ENCODE measurements at places on chromosomes 5 and 9.
A peak's percentile ranks its signal among the peaks of the same experiment; 100 is the strongest.

DNA sequence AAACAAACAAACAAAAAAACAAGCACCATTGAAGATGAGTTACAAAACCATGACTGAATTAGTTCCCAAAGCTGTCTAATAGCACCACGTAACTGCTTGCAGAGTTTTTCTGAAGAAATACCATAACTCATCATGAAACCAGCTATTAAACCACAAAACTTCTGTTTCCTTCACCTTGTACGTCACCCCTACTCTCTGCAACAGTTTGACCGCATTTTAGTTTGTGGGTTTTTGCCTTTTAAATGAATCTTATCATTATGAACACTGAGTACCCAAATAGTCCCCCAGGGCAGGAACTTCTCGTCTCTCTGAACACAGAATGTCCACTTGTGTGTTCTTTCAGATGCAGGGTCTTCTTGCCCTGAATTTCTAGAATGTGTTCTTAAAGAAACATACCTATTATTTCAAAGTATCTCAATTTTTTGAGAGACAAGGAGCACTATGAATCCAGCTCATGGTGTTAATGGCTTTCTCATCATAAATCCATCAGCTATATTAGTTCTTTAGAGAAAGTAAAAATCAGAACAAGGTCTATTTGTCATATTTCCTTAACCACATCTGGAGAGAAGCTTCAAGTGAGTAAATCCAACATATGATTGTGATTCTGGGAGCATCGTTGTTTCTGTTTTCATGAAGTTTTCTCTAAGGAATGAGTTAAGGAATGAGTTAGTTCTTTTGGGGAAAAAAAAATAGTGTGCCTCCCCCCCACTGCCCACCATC is 210.6 kb downstream of the AUH start:
- no peak for DNase-seq

- no peak for DNase-seq
These were observed 291.3 kb downstream of the FBXL7 start for GRCh38 chr5:15791274-15791673.

DNA sequence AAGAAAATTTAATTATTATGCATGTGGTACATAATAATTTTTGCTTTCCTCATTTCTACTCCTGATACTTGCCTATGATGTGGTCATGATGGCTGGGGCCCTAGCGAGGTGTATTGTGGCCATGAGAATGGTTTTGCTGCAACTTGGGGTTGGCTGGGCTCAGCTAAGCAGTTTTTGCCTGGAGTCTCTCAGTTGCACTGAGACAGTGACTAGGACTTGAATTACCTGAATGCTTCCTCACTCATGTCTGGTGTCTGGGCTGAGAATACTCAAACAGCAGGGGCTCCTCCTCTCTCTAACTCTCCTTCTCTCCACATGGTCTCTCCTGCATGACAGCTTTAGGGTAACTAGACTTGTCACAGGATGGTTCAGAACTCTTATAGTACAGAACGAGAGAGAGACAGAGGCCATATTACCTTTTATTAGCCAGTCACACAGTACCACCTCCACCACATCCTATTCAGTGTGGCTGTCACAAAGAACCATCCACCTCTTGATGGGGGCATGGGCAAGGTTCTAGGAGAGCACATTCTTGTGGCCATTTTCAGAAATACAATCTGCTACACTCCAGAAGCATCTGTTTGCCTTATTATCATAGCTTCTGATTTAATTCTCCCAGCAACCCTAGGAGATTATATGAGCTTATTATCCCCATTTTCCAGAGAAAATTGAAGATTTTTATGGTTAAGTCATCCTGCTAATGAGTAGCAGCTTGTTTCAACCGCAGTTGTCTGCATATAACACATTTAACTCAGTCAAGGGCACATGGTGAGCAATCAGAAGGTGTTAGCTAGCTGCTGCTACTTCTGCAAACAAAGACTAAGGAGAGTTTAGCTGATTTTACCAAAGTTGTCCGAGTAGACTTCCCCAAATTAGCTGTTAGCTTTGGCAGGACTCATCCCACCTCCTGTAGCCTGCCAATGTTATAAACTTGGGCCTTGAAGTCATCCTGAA is 245.1 kb downstream of the DOCK8 start:
- DNase-seq: no peak

- DNase-seq: no peak
These were observed 209.8 kb downstream of the MCTP1 start for GRCh38 chr5:95075111-95075510.

- DNase-seq: no peak
These were observed 198.8 kb downstream of the ADAMTSL1 start for GRCh38 chr9:18672706-18673105.

GRCh38 chr5:143051244-143052058 is 281.3 kb downstream of the ARHGAP26 start:
- no peak for DNase-seq

DNA sequence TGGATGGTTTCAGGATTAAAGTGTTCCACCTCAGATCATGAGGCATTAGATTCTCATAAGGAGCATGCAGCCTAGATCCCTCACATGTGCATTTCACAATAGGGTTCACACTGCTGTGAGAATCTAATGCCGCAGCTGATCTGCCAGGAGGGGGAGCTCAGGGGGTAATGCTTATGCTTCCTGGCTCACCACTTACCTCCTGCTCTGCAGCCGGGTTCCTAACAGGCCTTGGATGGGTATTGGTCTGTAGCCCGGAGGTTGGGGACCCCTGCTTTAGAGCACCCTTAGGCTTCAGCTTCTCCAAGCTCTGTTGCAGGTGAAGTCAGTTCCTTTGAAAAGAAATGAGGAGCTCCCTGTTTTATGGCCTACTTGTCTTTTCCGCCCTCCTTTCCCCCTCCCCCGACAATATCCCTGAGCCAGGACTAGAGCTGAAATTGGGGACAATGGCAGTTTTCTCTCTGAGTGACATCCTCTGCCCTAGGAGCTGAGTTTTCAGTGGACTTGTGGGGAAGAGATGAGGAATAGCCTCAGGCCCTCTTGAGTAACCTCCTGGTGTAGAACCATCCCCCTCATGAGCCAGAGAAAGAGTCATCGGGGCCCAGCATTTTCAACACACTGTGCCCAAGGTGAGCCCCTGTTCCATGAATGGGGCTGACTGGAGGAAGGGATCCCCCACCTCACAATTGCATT is 16.2 kb upstream of the MAT2B start:
- no peak for DNase-seq

- DNase-seq: no peak
These were observed 128.8 kb downstream of the TMC1 start for GRCh38 chr9:72650206-72650605.

- no peak for DNase-seq
These were observed 191.4 kb downstream of the TMEM167A start for GRCh38 chr5:82885627-82886389.

- no peak for DNase-seq
These were observed 26.6 kb upstream of the DAB2 start for GRCh38 chr5:39451276-39451941.

DNA sequence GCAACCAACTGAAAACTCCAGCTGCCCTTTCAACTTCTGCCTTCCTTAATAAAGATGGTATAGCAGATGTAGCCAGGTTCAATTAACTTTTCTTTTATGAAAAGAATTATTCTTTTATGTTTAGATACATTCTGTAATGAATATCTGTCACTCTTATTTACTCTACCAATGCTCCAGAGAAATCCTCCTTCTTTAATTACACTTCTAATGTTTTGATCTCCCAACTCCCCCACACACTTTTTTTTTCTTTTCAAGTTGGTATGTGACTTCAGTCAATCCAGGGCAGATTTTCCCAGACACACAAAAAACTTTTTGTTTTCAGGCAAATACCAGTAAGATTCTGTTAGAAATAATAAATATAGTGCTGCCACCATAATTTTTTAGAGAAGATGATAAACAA is 1000.0 kb upstream of the DMAC1 start:
- no peak for DNase-seq

GRCh38 chr9:126621919-126622735 is 8.4 kb downstream of the LMX1B start:
- no peak for DNase-seq

GRCh38 chr5:75482482-75482881 is 28.9 kb downstream of the CERT1 start:
- no peak for DNase-seq

DNA sequence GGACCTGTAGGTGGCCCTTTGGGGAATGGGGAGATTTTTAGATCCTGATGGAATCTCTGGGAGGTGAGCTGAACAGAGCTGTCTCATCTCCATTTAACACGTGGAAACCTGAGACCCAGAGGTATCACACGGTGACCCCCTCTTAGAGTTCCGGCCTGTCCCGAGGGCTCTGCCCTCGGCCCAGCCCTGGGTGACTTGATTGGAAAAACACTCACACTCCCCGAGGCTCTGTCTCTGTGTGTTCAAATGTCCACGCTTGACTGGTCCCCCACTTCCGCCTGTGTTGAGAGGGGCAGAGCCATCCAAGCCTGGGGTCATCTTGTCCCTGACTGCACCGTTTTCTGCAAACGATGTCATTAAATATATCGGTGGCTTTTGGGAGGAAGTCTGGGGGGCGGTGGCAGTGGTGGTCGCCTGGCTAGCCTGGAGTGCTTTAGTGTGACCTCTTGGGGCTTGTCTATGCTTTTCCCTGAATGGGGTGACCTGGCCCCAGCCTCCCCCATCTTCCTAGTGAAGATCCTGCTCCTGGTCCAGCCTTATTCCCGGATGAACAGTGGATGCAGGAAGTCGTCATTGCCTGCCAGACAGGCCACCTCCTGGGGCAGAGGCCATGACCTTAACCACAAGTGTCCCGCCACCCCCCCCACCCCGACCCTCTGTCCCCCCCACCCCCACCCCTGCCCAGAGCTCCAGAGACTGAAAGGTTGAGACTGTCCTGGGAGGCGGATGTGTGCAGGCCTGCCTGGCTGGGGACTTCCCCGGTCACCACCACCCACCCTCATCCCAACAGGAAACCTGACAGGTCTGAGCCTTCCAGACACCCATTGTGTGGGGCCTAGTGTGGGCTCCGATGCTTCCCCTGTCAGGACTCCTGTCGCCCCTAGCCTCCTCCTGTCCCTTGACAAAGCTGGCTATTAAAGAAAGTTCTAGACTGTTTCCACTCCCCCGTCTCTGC is 5.3 kb upstream of the DAB2IP start:
- DNase-seq: no peak

GRCh38 chr5:6587171-6587570 is 45.7 kb downstream of the NSUN2 start:
- DNase-seq: no peak

DNA sequence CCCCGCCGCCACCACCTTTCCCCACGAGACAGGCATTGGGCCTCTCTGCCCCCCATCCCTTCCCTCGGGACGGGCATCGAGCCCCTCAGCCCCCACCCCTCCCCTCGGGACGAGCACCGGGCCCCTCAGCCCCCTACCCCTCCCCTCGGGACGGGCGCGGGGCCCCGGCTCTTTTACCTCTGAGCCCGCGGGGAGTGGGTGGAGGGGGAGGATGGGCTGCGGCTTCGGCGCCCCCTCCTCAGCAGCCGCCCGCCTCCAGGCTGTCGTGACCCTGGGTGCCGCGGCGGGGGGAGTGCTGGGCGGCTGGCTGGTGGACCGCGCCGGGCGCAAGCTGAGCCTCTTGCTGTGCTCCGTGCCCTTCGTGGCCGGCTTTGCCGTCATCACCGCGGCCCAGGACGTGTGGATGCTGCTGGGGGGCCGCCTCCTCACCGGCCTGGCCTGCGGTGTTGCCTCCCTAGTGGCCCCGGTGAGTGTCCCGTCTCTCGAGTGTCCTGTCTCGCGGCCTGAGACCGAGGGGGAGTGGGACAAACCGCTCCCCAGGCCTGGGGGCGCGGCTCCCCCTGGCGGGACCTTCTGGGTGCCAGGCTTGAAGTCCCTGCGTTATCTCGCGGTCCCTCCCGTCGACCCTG is 791 bp downstream of the SLC2A8 start:
- DNase-seq: peak; percentile 35

- no peak for DNase-seq
These were observed 732 bp upstream of the SMIM15 start for GRCh38 chr5:61162832-61163567.

DNA sequence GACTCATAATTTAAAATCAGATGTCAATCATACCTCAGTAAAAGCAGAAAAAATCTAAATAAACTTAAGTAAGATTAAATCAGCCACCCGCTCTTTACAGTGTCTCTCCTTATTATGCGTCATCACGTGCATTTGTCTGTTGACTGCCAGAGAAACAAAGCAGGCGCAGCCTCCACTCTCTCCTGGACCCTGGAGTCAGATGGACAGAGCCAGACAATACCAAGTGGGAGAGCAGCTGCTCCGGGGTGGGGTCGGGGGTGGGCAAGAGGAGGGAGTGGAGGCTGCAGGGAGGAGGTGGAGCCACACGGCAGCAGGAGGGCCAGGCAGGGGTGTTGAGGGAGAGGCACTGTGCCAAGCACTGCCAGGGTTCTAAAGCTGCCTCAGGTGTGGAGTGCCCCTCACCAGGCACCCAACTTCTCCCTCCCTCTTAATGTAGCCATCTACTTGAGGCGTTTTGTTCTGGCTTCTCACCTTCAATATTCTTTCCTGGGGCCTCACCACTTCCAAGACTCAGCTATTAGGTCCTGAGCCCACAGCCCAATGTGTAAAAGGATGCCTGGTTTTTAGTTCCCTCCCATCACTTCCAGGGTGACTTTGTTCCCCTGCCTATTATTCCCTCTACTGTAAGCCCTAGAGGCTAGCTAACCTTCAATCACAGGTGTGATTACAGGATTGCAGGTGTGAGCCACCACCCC is 96.3 kb downstream of the GLDC start:
- DNase-seq: no peak

DNA sequence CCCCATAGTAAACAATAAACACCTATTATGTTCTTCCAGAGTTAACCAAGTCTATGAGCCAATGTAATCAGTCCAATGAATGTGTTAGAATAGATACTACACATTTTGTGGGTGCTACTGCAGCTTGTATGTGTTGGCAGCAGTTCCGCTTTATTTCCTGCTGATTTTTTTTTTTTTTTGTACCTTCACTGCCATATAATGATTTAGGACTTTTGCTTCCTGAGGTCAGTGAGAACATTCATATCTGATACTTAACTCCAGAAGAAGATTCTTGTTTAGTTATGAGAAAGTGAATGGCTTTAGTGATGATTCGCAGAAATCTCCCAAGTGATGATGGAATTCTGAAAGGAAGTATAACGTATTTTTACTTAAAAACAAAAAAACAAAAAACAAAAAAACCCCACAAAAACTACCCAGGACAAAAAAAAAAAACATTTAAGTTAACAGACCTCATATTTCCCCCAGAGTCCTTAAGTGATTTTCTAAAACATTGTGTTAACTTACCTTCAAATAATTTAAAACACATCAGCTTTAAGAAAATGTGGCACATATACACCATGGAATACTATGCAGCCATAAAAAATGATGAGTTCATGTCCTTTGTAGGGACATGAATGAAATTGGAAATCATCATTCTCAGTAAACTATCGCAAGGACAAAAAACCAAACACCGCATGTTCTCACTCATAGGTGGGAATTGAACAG is 24.7 kb upstream of the LMNB1 start:
- no peak for DNase-seq
